ENCODE measurements at places on chromosomes 7 and 10. TPM values are rescaled to one million over a fixed set of nuclear protein-coding genes. Genes with fewer than 3 reads are reported as not detected.

Gene ATOH7
- 0.07 TPM for total RNA-seq

Gene PLXNA4
- 6.2 TPM for total RNA-seq

Gene LDB1
- total RNA-seq = 25.0 TPM

Gene CDC14C
- 0.07 TPM for total RNA-seq

Gene OR6B1
- not detected for total RNA-seq

Gene SPDYE16
- 0.22 TPM for total RNA-seq

DNA sequence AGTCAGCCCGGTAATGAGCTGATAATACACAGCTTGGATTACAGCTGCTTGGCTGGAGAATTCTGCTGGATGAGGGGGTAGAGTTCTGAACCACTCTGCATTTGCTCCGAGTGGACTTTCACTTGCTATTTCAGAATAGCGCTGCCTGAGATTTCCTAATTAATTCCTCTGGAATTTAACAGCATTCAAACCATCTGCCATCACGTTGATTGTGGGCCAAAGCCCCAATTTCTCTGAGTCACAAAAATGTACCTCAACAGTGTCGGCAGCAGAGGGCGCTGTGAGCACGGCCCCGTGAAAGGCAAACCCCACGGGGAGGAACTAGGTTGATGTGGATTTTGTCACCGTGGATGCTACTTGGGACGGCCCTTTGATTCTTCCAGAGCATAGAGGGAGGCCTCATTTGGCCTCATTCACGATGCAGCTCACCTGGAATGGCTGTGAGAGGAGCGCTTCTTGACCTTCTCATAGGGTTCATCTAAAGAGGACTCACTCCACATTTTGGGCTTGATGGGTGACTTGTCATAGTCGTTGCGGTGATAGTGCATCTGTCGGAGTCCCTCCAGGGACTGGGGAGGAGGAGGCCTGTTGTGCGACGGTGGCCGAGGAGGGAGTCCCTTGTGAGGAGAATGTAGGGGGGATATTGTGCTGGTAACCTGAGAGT is 73.3 kb downstream of the PRPF18 start:
- DNase-seq = peak; percentile 27

DNA sequence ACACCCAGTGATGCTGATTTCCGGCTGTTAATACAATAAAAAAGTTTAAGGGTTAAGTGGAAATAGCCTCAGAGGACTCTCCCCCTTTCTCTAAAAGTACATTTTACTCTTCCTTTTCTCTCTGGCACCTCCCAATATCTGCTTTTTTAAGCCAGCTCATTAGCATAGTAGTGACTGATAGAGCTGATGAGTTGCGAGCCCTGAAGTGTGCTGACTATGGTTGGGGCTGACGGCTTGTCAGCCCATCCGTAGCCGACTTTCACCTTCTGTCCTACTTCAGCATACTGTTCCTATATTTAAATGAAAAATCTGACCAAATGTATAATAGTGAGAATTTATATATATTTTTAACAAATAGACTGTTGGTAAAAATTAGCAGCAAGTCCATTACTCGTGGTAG is 80.0 kb downstream of the SHH start:
- no peak for DNase-seq

DNA sequence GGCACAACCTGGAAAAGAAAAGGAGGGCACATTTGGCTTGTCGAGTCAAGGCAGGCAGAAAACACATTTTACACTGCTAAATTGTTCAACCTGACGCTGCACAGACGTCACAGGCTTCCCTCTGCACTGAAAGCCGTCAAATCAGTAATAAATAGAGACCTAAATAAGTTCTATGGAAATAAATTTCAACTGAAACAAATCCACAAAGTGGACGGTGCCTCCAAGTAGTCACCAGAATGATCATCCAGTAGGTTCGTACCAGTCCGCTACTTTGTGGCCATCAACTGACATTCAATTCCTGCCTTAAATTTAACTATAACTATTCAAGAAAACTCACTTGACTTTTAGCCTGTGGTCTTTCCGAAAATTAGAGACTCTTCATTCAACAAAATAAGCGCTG is 49.0 kb downstream of the NPVF start:
- no peak for DNase-seq

GRCh38 chr7:5630670-5631069 is 150.8 kb downstream of the RNF216 start:
- peak; percentile 29 for DNase-seq

- no peak for DNase-seq
Observed at GRCh38 chr7:117399820-117400422, 27.4 kb downstream of the ASZ1 start.

GRCh38 chr10:113965683-113966082 is 78.0 kb upstream of the ADRB1 start:
- no peak for DNase-seq

DNA sequence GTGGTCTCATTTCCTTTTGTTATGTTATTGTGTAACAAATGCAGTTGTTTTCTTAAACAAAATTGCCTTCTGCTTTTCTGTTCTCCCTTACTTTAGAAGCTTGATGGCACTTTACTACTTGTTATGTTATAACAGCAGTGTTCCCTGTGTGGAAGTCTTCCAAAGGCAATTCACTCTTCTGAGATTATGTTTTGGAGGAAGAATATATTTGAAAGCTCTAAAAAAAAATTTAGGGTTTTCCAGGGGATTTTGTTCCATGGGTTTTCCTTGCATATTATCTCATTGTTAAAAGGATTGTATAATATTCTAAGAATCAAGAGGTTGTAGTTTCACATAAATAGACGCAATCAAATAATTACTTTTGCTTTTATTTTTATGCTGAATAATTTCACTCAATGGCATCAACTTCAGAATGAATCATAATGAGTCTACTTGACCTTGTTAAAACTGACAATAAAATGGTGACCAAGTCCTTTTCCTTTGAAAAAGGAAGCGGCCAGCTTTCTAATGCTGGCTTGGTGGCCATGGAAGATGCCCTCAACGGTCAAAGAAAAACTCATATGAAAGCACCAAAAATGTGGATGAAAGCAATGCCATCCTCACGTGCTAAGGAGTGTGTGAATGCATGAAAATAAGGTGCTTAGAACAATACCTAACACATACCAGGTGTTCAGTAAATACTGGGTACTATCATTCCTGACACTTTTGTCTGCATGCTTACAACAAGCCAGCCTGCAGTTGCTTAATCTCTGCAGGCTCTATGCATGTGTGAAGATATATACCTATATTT is 92.4 kb upstream of the KLF6 start:
- DNase-seq = peak; percentile 55

DNA sequence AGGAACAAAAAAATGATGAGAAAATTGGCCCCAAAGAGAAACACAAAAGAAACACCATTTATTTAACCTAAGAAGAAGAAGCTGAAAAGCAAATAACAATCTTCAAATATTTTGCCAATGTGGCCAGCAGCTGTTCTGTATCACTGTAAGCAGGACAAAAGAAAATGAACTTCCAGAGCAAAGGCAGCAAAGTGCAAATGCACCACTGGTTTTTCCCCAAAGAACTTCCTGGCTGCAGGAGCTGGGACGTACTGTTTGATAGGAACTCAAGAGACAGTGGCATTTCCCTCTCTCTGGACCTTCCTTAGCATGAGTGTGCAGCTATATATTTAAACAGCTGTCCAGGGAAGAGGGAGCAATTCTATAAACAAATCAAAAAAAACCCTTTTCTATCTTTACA is 60.4 kb downstream of the RNLS start:
- no peak for DNase-seq
